ENCODE measurements at places on chromosomes 2 and 18.

DNA sequence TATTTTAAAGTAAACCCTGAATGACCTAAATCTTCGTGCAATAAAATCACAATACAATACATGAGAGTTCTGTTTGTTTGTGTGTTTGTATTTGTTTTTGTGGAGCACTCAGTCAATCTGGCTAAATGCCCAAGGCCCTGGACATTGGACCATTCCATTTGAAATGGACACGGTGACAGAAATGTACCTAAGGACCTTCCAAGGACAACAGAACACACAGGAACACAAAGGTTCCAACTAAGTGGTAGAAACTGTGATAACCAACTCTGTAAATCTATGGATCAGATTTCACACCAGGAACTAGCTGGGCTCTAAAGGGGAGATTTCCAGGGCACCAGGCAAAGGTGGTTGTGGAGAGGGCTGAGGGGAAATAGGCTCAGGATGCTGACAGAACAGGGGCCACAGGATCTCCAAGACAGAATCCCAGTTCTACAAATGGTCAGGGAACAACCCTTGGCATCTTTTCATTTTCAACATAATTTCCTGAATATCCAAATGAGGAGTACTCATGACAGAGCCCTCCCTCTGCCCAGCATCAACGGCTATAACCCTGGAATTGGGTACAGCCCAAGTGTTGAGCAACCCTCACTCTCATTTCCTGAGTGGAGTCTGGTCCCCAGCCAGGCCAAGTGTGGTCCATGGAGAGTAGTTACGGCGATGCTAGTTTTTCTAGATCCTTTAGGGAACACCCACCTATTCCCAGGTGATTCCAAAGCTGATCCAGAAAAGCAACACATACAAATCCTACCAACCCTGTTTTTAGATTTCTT lies 78.4 kb downstream of the NCKAP5 start:
- DNase-seq: no peak

DNA sequence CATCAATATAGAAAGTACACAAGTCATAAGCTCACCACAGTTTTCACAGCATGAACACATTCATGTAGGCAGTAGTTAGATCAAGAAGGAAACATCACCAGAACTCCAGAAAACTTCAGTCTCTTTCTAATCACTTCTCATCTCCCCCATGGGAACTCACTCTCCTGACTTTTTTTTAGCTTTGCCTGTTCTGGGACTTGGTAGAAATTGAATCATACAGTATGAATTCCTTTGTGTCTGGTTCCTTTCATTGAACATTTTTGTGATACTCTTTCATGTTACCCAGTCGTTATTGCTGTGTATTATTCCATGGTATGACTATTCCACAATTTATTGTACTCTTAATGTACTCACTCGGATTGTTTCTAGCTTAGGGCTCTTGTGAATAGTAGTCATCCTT lies 160.2 kb downstream of the TAF4B start:
- DNase-seq: no peak

- DNase-seq: no peak
Observed at GRCh38 chr2:67877301-67877700, 185.5 kb downstream of the C1D start.

DNA sequence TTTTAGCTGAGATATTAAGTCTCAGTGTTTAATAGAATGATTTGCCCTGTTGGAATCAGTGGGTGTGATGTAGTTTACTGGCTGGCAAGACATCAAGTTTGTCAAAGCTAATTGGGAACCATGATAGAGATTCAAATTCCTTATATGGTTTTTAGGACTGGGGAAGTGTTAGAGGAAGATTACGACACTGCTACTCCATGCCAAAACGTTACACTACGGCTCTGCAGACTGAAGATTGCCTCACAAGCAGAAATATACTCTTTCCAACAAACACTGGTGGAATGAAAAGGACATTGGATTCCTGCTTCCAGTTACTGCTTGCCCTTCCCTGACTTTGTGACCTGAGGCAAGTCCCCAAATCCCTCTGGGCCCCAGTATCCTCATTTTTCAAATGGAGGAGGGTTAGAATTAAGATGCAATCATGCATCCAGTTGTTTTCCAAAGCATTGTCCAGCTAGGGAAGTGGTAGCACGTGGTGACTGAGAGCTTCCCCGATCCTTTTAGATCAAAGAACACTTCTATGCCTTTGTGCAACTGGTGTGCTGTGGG lies 147.6 kb downstream of the CDC42EP3 start:
- DNase-seq: no peak

- no peak for DNase-seq
Observed at GRCh38 chr18:57559314-57559713, 27.2 kb downstream of the FECH start.
